Femur (tissue), 1 donor: ENCODE measurements at places on chromosomes 13 and 19.

GRCh38 chr13:93915269-93915809 lies 564.1 kb downstream of the DCT start:
- DNase-seq: no peak

GRCh38 chr19:45568732-45569131 lies 15.9 kb downstream of the OPA3 start:
- DNase-seq: no peak

- DNase-seq: peak; percentile 59
These were observed 551 bp downstream of the FZR1 start for GRCh38 chr19:3506384-3507340.

- DNase-seq: no peak
These were observed at the start of gene PSPN for GRCh38 chr19:6375411-6376010. TSS of gene PSPN (minus strand) at chr19:6375933. CDS start at chr19:6375849, 84 bp downstream.

DNA sequence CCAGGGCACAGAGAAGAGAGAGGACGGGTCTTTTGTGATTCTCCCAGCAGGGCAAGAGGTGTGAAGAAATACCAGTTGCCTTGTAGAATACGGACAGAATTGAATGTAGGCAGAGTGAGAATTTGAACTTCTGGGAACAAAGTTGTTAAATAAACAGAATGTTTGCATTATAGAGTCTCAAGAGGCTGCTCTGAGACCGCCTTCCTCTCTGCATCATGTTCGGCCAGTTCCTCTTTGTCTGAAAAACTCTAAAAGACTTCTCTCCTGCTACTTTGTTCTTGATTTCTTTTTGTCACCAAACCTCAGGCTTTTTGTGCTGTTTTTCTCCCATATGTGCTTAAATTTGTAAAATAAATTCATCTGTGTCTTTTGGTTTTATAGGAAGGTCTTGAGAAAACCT lies 256.4 kb downstream of the DLEU7 start:
- DNase-seq: no peak

- DNase-seq: no peak
These were observed 1.6 kb downstream of the AZU1 start for GRCh38 chr19:829129-829758.

GRCh38 chr19:52214241-52214640 lies 24.4 kb downstream of the PPP2R1A start:
- no peak for DNase-seq

DNA sequence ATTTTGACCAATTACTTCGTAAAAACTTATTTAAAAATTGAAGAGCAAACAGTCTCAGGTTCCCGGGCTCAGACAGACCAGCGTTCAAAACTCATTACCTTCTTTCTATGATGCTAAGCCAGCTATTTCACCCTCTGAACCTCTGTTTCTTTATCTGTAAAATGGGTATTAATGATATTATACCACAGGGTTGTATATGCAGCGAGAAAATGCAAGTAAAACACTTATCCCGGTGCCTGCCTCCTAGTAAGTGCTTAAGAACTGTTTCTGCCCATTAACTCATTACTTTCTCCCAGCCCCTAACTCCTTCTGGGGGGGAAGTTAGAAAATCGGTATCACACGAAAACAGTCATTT lies 410 bp upstream of the PAK4 start:
- DNase-seq: no peak

DNA sequence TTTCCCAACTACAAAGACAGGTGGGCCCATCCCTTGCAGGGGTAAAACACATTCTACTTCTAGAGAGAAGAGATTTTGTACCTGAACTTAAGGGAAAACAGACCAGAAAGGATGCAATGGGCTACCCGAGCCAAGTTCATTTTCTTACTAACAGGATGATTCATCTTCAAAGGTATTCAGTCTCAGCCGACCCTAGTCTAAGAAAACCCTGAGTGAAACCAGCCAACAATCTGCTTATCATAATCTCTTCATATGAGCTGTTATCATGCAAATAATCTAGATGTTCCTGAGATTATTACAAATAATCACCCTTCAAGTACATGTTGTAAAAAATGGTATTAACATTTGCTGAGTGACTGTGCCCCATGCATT lies 15.6 kb downstream of the PABPC3 start:
- DNase-seq: no peak

DNA sequence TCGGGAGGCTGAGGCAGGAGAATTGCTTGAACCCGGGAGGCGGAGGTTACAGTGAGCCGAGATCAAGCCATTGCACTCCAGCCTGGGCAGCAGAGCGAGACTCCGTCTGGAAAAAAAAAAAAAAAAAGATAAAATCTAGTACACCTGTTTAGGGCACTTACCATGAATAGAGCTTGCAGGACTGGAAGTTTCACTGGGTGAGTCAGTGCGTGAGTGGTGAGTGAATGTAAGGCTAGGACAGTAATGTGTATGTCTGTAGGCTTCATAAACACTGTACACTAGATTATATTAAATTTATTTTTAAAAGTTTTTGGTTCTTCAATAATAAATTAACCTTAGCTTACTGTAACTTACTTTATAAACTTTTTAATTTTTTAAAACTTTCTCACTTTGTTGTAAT lies 22.9 kb downstream of the PPP5C start:
- DNase-seq: no peak

GRCh38 chr19:8075158-8076074 lies 22.9 kb downstream of the CCL25 start:
- no peak for DNase-seq

DNA sequence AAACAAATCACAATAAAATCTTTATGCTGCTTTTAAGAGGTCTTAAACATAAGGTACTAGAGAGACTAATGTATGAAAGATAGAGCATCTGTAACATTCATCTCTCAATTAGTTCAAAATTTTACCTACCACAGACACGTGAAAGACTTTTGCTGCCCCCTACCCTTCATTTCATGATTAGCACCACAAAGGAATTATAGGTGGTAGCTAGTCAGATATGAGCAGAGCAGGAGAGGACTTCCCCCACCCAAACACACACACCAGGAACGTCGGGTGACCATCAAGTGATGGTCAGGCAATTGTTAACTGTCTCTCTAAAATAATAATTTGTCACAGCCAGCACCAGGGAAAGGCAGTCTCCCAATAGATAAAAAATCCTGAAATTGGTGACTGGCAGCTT lies 1531.7 kb upstream of the SPRY2 start:
- DNase-seq: no peak

DNA sequence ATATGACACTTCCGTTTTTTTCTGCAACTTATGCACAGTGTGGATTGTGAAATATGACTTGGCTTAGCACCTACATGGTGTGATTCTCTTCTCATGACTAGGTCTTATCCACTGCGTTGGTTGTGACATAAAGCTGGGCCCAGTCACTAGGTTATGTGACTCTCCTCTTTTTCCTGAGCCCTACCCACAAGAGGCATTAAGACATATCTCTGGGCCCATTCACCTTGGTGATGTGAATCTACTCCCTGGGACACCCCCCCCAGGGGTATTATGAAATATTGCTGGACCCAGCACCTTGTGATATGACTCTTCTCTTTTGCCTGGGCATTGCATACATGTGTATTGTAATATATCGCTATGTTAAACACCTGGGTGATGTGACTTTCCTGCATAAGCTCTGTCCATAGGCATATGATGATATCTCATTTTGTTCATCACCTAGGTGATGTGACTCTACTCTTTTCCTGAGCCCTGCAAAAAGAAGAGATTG lies 85.8 kb upstream of the ZNF43 start:
- no peak for DNase-seq

DNA sequence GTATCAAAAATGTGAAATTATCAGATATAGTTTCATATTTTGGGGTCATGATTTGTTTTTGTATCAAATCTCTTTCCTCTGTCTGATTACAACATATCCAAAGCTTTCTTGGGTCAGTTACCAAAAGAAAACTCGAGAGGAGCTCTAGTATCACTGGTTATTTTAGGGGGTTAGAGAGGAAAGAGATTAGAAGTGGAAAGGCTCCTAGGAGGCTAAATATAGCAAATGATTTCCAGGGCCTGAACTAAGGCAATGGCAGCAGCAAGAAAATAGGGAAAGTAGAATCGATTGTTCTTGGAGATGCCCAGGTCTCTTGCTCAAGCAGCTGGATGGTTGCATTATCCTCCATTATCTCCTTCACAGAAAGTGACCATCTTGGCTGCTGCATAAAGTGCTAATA lies 72.9 kb downstream of the NHLRC3 start:
- no peak for DNase-seq

GRCh38 chr13:111977179-111977506 lies 89.8 kb upstream of the SOX1 start:
- no peak for DNase-seq

- DNase-seq: no peak
These were observed 2.5 kb upstream of the HNRNPUL1 start for GRCh38 chr19:41261474-41262190.

DNA sequence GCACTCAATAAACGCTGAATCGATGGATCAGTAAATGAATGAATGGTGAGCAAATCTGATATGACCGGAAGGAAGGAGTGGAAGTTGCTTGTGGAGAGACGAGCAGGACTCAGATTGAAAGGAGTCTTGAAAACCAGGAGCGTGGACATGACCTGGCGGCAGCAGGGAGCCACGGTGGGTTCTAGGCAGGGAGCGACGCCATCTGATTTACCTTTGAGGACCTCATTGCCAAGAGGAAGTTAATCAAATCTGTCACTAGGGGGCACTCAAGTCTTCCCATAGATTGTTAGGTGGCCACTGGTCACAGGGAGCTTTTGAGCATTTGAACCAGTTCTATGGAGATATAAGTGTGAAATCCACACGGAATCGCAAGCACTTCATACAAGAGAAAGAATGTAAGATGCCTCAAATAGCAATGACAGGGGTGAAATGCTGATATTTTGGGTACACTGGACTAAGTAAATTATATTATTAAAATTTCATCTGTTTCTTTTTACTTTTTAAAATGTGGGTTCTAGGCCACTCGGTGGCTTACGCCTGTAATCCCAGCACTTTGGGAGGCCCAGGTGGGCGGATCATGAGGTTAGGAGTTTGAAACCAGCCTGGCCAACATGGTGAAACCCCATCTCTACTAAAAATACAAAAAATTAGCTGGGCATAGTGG lies 9.2 kb upstream of the FBN3 start:
- no peak for DNase-seq

DNA sequence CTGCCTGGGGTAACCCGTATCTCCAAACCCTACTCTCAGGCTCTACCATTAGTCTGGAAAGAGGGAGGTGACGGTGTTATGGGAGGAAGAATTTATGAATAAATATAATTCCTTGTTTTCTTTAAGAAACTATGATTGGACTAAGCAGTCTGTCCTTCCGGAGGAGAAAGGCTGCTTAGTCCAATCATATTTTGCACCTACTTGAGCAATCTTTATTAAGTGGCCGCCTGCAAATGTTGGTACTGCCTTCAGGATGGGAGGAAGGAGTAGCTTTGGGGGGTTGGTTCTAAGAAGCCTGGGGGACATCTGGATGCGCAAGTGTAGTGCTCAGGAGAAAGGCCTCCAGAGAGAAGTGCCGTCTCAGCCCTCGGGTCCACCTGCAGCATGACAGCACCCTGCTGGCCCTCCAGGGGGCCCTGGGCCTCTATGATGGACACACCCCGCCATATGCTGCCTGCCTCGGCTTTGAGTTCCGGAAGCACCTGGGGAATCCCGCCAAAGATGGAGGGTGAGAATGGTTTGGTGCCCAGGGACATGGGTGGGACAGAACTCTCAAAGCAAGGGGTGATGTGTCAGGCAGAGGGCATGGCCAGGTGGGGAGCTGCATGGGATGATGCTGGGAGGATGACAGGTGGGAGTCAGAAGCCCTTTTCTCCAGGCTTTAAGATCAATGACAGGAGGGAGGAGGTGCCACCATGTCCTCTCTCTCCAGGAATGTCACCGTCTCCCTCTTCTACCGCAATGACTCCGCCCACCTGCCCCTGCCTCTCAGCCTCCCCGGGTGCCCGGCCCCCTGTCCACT lies 4.1 kb downstream of the ACP4 start:
- DNase-seq: no peak

- no peak for DNase-seq
These were observed 958.2 kb downstream of the DIAPH3 start for GRCh38 chr13:59205501-59205900.

GRCh38 chr19:17172624-17173345 lies 42.4 kb upstream of the USE1 start:
- DNase-seq: no peak

- DNase-seq: no peak
These were observed 5.7 kb upstream of the FBXO27 start for GRCh38 chr19:39038098-39038497.

- peak; percentile 53 for DNase-seq
These were observed 10.2 kb downstream of the GAS6 start for GRCh38 chr13:113853518-113854237.

DNA sequence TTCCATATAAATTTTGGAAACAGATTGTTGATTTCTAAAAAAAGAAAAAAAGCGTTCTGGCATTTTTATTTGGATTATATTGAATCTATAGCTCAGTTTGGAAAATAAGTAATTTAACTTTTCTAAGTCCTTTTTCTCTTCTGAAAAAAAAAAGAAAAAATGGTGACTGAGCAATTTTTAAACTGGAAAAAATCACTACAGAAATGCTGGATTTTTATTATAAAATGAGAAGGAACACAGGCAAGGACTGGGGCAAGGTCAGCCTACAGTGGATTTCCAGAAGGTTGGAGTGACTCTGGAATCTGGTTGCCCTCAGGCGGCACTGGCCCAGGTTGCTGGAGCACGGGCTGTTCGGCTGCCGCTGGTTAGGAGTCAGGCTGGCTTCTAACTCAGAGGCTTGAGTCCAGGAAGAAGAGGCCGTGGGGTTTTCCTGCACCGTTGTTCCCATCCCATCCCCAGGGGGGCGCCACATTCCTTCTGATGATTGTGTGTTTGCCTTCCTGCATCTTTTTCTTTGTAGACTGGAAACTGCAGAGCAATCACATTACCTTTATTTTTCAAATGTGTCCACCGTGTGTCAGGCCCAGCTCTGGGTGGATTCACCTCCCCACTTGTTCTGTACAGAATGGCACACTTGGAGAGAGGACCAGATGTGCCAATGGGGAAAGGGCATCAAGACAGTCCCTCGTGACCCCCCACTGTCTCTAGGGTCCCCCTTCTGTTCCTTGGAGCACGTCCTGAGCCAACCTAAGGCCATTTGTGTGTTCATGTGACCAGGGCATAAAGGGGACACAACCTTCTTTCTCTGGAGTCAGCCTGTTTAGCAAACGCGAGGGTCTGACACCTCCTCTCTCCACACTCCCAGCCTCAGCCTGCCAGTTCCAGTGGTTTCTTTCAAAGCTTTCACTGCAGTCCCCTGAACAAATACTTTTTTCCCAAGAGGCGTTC lies 44.5 kb upstream of the GTF3A start:
- peak; percentile 70 for DNase-seq

GRCh38 chr13:63048653-63049052 lies 1633.0 kb upstream of the PCDH20 start:
- DNase-seq: no peak
